CD8-positive, alpha-beta T cell (primary cell): ENCODE measurements at places on chromosomes 16 and 17. TPM values are rescaled to one million over a fixed set of nuclear protein-coding genes. Genes with fewer than 3 reads are reported as not detected.

- DNase-seq, result no peak
Observed at GRCh38 chr17:72594248-72594647, 473.4 kb downstream of the SOX9 start.

The TP53TG3C gene
- total RNA-seq, result not detected

The SLC9A5 gene
- 2.0 TPM for total RNA-seq

The GNAO1 gene
- 2.3 TPM for total RNA-seq

The ACSM2A gene
- total RNA-seq, result not detected

GRCh38 chr16:22681554-22682291 is 132.2 kb upstream of the HS3ST2 start:
- no peak for DNase-seq

- DNase-seq, result no peak
Observed at GRCh38 chr16:80254970-80255369, 285.8 kb upstream of the DYNLRB2 start.

- DNase-seq, result peak; percentile 60
Observed at GRCh38 chr16:75108792-75109731, 7.5 kb downstream of the LDHD start.

DNA sequence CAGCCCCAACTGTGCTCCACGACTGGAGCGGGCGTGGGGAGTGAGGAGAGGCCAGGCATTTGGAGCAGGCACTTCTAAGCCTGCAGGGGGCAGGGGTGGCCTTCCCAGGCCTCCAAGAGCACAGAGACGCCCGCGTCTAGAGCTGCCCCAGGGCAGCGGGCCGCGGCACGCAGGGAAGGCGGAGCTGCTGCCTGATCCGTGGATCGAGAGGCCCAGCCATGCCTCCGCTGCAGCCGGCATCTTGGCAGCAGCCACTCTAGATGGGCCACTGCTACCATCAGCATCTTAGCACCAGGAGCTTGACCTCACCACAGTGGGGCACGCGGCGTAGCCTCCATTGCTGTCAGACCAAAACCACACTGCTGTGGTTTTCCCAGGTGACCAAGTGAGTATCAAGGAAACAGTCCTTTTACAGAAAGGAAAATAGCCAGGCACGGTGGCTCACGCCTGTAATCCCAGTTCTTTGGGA is 20.4 kb upstream of the WDR45B start:
- DNase-seq, result peak; percentile 36

DNA sequence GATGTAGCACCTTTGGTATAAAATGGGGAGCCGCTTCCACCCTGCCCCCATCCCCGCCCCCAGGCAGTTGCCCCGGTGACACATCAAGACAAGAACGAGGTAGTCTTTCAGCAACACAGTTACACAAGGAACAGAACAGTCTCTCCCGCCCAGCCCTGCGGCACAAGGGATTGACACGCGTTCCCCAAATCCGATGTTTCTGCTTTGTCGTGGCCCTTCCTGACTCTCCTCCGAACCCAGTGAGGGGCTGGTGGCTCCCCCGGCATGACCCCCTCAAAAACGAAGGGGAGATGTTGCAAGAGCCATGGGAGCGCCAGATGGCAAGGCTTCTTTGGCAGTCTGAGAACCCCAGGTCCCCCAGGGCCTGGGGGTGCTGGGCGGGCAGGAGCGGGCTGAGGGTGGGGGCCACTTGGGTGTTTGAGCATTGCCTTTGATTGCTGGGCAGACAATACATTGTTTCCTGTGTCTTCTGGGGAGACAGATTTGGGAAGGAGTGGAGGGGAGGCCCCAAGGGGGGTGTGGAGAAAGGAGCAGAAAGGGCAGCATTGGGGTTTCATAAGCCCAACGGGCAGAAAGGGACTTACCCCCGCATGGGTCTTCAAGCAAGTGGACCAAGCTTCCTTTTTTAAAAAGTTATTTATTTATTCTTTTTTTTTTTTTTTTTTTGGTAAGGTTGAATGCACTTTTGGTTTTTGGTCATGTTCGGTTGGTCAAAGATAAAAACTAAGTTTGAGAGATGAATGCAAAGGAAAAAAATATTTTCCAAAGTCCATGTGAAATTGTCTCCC is 16.6 kb downstream of the COL1A1 start:
- DNase-seq, result no peak

DNA sequence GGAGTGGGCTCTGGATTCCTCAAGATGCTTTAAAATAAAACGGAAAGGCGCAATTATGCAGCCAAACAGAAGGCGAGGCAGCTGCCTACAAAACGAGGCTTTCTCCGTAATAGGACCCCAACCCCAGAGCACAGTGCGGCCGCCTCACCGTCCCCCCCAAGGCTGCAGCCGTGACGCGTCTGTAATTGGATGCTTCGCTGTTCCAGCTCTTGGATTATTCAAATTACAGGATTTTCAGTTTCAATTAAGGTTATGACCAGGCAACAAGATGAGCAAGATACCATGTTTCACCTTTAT is 37.3 kb upstream of the ABR start:
- no peak for DNase-seq

DNA sequence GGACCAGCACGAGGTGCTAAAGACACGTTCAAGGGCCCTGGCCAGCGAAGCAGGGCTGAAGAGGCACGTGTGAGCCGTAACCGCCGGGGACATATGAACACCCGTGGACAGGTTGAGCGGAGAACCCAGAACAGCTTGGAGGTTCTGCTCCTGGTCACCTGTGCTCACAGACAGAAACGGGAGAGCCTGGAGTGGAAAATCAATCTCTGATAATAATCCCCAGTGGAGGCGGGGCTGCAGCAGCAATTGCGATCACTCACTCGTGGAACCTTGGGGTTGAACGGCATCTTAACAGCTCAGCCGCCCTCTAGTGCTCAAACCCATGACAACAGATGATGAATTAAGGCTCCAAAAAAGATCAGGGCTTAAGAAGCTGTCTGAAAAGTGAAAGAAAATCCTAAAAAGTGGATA is 25.6 kb downstream of the WIPI1 start:
- peak; percentile 61 for DNase-seq

GRCh38 chr16:87806261-87806640 is 40.5 kb upstream of the KLHDC4 start:
- no peak for DNase-seq

The CACNA1H gene
- 1.5 TPM for total RNA-seq

The STX8 gene
- 43.7 TPM for total RNA-seq

DNA sequence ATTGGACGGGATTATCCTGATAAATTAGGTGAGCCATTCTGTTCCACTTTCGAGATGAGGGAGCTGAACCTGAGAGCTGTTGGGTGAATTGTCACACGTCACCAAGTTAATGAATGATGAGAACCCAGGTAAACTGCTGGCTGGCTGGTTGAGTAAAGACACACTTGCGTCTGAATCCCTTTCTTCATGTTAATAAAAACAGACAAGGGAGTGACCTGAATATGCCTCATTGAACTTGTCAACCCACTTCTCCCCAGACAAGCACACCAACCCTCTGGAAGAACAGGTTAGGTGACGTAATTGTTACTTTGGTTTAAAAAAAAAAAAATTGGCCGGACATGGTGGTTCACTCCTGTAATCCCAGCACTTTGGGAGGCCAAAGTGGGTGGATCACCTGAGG is 400.9 kb upstream of the CDH5 start:
- DNase-seq, result no peak

The ZNF423 gene
- not detected for total RNA-seq

- no peak for DNase-seq
Observed at GRCh38 chr16:3007957-3008689, 4.6 kb upstream of the CLDN9 start.

The NPIPB6 gene
- not detected for total RNA-seq

GRCh38 chr16:11012841-11013240 is 68.5 kb downstream of the CLEC16A start:
- no peak for DNase-seq

GRCh38 chr17:1873418-1873817 is 43.6 kb downstream of the RPA1 start:
- DNase-seq, result no peak

The IL34 gene
- total RNA-seq, result 0.86 TPM

- DNase-seq, result no peak
Observed at GRCh38 chr17:68710035-68710780, 109.0 kb upstream of the FAM20A start.

GRCh38 chr17:56997313-56997712 is 19.4 kb downstream of the SCPEP1 start:
- DNase-seq, result no peak

GRCh38 chr16:14111713-14112538 is 40.8 kb downstream of the MRTFB start:
- no peak for DNase-seq

GRCh38 chr17:67602974-67603373 is 114.8 kb upstream of the NOL11 start:
- peak; percentile 51 for DNase-seq

The ACSM5 gene
- not detected for total RNA-seq

The GAS2L2 gene
- 0.17 TPM for total RNA-seq

- DNase-seq, result no peak
Observed at GRCh38 chr16:87311387-87311786, 5.8 kb downstream of the C16orf95 start.

The C17orf67 gene
- total RNA-seq, result 2.9 TPM

The CAMTA2 gene
- total RNA-seq, result 42.3 TPM

DNA sequence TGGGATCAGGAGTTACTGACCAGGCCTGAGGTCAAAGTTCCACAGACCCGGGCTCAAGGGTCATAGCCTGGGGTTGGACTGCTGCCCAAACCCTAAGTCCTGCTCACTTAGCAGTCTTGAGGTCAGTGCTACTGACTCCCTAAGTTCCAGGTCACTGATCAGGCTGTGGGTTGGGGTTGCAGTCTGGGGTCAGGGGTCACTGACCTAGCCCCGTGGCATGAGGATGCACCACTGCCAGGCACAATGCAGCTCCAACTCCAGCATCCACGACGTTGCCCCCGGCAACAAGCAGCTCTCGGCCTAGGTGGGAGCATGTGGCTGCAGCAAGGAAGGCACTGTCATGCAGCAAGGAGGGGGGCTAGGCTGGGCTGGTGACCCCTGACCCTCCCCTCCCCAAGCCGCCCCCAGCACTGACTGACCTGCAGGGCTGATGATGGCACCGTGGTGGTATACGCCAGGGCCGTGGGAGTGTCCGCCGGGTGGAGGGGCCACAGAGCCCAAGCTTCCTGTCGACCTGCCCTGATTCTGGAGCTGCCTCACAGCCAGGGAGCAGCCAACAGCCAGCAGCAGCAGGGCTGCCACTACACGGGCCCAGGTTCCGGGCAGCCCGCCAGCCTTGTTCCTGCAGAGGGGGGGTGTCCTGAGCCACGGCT is 1.1 kb downstream of the GGT6 start:
- no peak for DNase-seq

DNA sequence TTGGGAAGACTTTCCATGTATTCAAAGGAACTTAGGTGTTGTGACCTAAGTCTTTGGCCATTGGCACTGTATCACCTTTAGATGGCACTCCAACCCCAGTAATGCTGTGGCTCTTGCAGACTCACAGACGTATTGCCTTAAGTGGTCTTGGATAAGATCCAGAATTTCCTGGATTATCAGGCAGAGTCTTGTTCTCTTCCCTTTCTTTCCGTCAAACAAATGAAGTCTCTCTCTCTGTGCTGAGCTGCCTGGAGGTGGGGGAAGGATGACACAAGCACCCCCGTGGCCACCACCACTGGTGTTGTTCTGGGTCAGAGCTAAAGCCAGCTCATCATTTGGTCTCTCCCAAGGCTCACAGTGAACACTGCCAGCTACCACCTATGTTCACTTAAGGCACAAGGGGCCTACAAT is 789.9 kb upstream of the KIF2B start:
- no peak for DNase-seq

DNA sequence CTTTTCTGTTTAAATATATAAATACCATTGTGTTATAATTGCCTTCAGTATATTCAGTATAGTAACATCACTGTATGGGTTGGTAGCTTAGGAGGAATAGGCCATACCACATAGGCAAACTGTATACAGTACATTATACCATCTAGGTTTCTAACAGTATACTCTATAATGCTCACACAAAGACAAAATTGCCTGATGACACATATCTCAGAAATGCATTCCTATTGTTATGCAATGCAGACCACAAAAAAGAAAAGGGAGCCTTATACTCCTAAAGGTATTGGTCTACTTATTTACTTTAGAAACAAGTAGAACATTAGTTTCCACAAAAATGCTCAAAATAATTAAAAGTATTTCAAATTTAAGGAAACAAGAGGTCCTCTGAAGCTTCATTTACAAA is 47.9 kb downstream of the SETD6 start:
- DNase-seq, result no peak
